ENCODE measurements at places on chromosomes 2 and 18.

- no peak for DNase-seq
These were observed 629.1 kb downstream of the LRP1B start for GRCh38 chr2:141501752-141502151.

GRCh38 chr18:43847164-43848091, 570.1 kb upstream of the SYT4 start:
- peak; percentile 31 for DNase-seq

- DNase-seq = no peak
These were observed 14.8 kb downstream of the PNO1 start for GRCh38 chr2:68172521-68172920.

GRCh38 chr2:238220274-238220891, 16.9 kb upstream of the ILKAP start:
- no peak for DNase-seq

DNA sequence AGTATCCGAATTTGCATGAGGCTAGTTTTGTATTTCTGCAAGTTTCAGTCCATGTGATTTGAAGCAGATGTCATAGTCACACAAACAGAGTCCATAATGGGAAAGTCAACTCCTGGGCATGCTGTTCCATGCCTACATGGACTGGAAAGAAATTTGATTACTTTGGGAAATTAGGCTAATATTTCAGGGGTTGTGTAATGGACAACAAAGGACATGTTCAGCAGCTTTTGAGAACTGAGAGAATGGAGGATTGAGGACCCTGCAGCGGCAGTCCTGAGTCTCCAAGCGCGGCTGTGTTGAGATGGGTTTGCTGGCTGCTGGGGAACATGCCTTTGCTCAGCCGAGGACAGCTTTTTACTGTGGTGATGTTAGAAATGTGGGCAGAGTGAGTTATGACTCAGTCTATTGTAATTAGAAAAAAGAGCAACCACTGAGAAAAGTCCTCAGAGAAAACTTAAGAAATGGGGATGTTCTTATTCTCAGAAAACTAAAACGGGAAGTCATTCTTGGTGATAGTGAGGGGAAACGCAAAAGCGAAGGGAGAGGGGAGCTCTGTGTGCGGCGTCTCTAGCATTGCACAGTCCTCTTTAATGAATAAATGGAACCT, 149.2 kb downstream of the FAM210A start:
- DNase-seq = peak; percentile 22

GRCh38 chr2:173713904-173714555, 251.1 kb downstream of the SP3 start:
- DNase-seq = peak; percentile 77
